Activated effector memory CD4-positive, alpha-beta T cell treated with anti-CD3 and anti-CD28 coated beads, Interleukin-2, amount 50 U/mL, for 16 hours (primary cell): ENCODE measurements at places on chromosomes 13 and 19.

- no peak for DNase-seq
These were observed 21.1 kb downstream of the ZNF274 start for GRCh38 chr19:58203814-58204475.

GRCh38 chr13:58804832-58805231 is 1173.3 kb downstream of the PCDH17 start:
- DNase-seq: no peak

DNA sequence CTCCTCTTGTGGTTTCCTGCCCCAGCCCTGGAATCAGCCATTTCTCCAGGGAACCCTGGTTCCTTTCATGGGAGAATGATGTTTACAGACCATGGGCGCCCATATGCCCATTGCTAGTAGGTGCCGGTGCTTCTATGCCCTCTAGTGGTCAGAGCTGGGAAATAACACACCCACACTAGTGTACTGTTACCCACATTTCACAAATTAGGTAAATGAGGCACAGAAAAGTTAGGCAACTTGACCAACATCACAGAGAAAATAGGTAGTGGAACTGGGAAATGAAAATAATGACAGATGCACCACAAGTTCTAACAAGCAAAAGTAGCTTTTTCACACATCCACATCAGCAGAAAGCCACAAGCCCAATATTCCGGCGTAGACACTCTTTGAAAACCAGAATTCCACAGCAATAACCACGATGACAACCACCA is 1.3 kb upstream of the CEACAM3 start:
- DNase-seq: peak; percentile 81

GRCh38 chr19:49844138-49845095 is 6.5 kb upstream of the PTOV1 start:
- peak; percentile 57 for DNase-seq
